ENCODE measurements at places on chromosomes 7 and 10.

GRCh38 chr10:86888585-86889381 lies 68.6 kb downstream of the MMRN2 start:
- peak; percentile 87 for ATAC-seq

DNA sequence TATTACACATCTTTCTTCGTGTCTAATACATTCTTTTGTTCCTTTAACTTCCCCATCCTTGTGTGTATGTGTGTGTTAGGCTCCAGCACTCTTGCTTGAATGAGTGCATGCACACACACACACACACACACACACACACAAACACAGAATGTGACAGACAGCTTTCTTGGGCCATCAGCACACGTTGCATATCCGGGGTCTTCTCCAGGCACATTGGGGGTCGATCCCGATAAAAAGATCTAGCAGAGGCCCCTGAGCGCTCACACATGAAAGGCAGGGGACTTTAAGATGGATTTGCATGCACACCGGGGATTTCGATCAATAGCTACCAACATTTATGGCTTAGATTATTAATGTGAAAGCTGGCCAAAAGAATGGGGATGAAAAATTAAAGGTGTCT lies 4.5 kb downstream of the SKIDA1 start:
- no peak for ATAC-seq

- no peak for ATAC-seq
Observed at GRCh38 chr7:506391-506831, 13.2 kb downstream of the PDGFA start.

GRCh38 chr7:44636926-44637325 lies 30.5 kb downstream of the OGDH start:
- ATAC-seq = no peak
